ENCODE measurements at places on chromosomes 6 and 20.

GRCh38 chr6:132936646-132937045 is 122.3 kb downstream of the RPS12 start:
- DNase-seq, result no peak

DNA sequence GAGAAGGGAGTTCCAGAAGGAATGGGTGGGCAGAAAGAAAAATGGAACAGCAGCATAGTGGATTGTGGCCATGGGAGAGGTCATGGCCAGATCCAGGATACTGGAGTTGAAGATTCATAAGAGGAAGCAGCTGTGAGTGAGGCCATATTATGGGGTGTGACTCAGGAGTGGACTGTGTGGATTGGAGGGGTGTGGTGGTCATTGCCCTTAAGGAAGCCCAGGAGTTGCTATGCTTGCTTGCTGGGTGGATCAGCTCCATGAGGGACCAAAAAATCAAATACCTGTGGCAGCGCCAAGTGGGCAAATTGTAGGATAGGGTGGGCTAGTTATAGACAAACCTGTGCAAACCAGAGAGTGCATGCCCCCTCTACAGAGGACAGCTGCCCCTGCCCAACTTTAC is 18.3 kb downstream of the LRRC1 start:
- DNase-seq, result no peak

- no peak for DNase-seq
These were observed 122.7 kb downstream of the TMEM242 start for GRCh38 chr6:157200611-157201010.

DNA sequence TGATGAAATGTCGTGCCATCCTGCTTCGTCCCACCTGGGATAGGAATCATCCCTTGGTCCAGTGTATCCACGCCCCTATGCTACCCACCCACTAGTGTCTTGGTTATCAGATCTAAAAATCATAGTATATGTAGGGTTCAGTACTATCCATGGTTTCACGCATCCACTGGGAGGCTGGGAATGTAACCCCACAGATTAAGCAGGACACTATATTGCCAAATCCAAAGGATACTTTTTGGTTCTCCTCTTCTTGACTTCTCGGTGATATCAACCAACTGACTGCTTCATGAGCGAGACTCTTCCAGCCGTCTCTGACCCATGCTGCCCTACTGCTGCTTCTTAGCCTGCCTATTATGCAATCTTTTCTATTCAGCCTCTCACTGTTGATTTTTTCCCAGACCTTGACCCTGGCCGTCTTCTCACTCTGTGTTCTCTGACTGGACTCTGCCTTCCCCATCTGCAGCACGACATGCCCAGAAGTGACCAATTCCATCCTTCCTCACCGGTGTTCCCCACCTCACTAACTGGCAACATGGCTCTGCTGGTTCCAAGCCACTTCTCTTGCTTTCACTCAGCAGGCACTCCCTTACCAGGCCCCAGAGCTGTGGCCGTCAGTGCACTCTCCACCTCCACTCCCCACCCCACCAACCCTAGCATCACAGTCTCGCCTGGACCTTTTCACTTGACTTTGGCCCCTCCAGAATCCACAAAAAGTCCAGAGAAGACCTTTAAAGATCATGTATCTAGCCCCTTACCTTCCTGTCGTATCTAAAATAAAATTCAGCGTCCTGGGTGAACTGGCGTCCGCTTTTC is 34.5 kb downstream of the GFRA4 start:
- peak; percentile 33 for DNase-seq

DNA sequence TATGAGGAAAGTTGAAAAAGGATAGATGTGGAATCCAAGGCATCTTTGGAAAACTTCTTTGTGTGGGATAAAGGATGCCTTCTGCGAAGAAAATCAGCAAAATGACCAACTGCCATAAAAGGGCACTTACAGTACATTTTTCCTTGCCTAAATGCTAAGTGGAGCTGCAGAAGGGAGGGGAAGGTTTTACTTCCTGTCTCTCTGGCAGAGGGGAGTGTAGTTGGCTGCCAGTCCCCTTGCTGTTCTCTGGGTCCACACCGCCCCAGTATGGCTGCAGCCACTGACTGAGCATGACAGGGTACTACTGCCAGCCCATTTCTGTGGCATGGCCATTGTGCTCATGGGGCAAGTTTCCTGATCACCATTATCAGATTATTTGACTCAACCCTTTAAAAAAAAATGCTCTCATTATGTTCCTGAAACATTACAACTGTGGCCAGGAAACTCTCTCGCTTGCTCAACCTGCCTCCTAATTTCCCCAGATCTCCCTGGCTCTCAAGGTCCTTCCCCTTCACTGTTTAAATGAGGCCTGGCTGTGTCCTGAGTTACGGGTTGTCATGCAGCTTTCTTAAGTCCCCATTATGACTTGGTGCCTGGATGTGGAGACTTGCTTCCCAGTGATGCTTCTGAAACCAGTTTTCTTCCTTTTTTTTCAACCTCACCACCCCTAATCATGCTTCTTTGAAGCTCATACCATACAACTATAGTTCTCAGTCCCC is 34.5 kb upstream of the FAM184A start:
- no peak for DNase-seq

DNA sequence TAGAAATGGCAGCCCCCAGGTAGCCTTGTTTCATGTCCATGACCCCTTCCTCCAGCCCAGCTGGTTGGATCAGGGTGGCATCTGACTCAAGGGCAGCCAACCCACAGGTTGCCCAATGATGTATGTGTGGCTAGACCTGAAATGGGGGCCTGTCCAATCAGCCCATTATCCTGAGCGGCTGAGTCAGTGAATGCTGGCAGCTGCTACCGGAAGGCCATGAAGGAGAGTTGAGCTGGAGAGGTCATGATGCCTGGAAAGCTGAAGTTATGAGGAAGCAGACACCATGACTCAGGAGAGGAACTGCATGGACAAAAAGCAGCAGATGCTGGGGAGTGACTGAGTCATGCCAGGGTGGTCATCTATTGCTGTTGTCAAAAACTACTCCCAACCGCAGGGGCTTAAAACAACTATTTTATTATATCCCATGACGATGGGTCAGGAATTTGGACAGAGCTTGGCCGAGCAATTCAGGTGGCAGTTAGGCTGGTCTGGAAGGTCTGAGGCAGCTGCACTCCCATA is 67.3 kb downstream of the MDGA1 start:
- no peak for DNase-seq

GRCh38 chr6:71387179-71387578 is 98.6 kb downstream of the OGFRL1 start:
- DNase-seq, result no peak

DNA sequence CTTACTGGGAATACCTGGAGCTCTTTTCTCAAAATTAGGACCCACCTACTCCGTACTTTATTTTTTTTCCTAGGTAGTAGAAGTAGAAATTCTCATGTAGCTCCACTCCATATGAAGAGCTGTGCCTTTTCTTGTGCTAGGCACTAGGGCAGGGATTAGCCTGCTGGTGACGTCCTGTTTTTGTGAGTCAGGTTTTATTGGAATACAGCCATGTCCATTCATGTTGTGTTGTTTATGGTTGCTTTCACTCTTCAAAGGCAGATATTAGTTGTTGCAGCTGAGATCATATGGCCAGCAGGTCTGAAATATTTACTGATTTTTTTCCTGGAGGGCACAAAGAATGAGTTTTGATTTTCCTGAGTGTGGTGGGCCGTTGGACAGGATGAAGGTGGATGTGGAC is 20.5 kb downstream of the XRN2 start:
- DNase-seq, result no peak

DNA sequence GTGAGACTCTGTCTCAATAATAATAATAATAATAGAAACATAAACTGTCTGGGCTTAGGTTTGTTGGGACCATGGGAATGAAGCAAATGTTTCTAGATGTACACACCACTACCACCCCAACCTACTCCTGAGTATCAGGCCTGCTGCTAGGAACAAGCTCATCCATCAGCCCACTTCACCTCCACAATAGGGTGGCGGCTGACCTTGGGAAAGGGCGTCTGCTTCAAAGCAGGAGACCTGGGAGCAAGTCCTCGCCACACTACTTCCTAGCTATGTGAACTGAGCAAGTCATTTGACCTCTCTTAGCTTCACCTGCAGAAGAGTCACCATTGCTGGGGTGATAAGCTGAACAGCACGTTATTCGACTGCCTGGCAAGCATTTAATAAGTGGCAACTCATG is 3.1 kb upstream of the FOXP4 start:
- DNase-seq, result no peak

DNA sequence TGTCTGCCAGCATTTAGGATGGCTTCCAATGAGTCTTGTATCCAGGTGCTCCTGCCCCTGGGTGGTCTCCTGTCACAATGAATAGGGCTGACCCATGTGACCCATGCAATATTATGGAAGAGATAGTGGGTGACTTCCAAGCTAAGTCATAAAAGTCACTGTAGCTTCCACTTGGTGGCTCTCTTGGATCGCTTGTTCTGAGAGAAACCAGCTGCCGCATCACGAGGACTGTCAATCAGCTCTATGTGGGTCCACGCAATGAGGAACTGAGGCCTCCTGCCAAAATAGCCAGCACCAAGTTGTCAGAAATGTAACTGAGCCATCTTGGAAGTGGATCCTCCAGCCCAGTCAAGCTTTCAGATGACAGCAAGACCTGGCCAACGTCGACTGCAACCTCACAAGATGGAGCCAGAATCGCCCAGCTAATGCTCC is 14.9 kb upstream of the MATN4 start:
- DNase-seq, result peak; percentile 61

DNA sequence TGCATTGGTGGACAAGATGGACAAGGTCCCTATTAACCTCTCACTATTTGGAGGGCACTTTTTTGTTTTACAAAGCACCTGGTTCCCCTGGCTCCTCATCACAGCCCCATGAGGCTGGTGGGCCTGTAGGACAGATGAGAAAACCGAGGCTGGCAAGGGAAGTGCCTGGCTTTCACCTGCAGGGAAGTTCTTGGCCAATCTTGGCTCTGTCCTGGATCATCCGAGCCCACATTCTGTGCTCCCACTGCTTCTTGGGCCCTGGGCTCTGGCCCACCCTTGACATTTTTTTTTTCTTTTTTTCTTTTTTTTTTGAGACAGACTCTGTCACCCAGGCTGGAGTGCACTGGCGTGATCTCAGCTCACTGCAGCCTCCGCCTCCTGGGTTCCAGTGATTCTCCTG is 14.7 kb downstream of the SLC13A3 start:
- DNase-seq, result no peak

DNA sequence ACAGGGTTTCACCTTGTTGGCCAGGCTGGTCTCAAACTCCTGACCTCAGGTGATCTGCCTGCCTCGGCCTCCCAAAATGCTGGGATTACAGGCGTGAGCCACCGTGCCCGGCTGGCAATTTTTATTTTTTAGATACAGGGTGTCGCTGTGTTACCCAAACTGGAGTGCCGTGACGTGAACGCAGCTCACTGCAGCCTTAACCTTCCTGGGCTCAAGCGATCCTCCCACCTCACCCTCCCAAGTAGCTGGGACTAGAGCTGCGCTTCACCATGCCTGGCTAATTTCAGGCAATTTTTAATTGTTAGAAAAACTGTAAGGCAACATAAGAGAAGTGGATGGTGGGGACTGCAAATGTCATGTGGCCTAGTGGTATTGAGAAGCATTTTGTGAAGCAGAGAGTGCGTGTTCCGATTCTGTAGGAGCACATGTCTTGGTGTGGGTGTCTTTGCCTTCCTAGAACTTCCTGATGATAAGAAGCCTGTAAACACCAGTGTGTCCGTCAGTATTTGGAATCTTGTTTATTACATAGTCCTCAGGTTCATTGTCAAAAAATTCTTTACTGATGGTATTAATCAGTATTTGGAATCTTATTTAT is 18.0 kb downstream of the JARID2 start:
- no peak for DNase-seq

- DNase-seq, result no peak
These were observed 4.8 kb upstream of the MUC22 start for GRCh38 chr6:31005249-31006020.

GRCh38 chr6:142385352-142385751 is 83.5 kb downstream of the ADGRG6 start:
- no peak for DNase-seq

DNA sequence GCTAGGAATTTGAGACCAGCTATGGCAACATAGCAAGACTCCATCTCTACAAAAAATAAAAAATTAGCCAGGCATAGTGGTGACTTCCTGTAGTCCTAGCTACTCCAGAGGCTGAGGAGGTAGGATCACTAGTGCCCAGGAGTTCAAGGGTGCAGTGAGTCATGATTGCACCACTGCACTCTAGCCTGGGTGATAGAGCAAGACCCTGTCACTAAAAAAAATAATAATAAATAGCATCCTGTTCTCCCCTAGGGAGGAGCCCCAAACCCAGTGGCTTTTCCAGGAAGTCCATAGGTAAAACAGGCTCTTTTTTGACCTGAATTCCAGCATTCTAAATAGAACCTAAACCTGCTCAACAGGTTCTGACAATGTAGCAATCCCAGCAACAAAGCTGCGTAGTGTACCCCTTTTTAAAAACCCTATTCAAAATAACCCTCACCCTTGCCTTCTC is 192.0 kb downstream of the ALDH8A1 start:
- no peak for DNase-seq

DNA sequence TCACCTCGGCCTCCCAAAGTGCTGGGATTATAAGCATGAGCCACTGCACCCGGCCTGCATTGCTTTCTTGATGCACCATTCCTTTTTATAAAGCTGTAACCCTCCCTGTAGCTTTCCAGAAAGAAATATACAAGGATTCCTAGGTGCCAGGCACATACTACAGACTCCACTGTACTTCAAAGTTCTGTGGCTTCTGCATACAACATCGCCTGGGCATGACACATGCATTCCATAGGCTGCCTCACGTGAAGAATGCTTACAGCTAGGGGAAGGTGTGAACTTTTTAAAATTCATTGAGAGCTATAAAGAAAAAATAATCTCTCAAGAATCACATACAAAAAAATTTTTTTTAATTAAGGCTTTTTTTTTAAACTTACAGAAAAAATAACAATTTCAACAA is 50.2 kb downstream of the TRAM2 start:
- no peak for DNase-seq

GRCh38 chr20:34579979-34580940 is 21.7 kb downstream of the MAP1LC3A start:
- DNase-seq, result no peak

- DNase-seq, result no peak
These were observed 249.5 kb downstream of the ZFAND3 start for GRCh38 chr6:38068854-38069590.

DNA sequence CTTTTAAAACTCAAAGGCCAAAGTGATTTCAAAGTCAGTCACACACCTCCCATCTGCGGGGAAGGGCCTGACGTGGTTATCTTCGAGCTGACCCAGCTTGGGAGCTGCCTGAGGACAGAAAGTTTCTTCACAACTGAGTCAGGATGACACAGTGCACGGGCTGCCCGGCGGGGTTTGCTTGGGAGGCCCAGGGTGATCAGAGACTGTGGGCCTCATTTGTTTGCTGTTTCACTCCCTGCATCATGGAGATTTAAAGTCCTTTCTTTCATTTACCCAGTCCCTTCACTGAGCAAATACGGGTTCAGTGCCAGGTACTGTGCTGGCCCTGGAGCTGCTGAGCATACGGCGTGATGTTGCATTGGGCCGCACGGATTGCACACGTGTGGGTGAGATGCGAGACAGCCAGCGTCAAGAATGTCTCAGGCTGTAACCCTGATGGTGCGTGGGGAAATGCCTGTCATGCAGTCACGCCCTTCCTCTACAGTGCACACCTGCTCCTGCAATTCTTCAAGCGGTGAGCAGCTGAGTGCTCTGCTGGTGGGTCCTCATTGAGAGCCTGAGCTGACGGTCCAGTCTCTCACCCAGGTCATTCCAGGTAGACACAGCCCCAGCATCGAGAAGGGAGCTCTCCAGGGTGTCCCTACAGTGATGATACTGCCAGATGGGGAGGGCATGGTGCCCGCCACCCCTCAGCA is 82.7 kb upstream of the PMEPA1 start:
- no peak for DNase-seq

GRCh38 chr6:26520237-26520849 is 17.8 kb upstream of the HMGN4 start:
- no peak for DNase-seq

Data from HuH-7.5 (cell line).